ENCODE measurements at places on chromosomes 3 and 15. TPM values are rescaled to one million over a fixed set of nuclear protein-coding genes. Genes with fewer than 3 reads are reported as not detected.

The COPB2 gene
- total RNA-seq = 88.9 TPM

The SAXO2 gene
- 0.73 TPM for total RNA-seq

The CHDH gene
- total RNA-seq = 0.78 TPM

DNA sequence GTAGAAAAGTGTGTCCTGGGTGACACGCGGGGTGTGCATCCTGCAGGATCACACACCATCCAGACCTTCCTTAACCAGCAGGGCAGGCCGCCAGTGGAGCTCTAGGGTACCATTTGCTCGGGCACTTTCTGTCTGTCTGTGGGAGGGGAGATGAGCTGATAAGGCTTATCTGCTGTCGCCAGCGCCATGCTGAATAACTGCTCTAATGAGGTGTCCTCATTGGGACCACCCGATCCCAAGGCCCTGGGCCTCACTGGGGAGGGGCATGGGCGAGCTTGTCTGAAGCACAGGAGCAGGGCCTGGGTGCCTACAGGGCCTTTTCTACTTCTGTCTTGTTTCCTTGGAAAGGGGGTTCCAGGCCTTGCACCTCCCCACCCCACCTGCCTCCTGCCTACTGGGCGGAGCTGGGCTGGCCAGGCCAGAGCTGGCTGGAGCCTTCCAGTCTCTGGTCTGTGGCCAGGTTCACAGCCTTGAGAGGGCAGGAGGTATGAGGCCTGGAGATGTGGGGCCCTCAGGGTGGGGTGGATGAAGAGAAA, 2.5 kb upstream of the GATA2 start:
- ATAC-seq = no peak

DNA sequence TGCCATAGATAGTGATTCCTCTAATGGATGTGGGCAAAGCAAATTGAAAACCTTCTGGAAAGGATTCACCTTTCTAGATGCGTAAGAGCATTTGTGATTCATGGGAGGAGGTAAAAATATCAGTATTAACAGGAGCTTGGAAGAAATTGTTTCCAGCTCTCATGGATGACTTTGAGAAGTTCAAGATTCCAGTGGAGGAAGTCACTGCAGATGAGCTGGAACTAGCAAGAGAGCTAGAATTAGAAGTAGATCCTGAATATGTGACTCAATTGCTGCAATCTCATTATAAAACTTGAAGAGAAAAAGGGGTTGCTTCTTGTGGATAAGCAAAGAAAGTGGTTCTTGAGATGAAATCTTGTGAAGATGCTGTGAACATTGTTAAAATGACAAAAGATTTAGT, 88.0 kb upstream of the ACKR4 start:
- no peak for ATAC-seq

GRCh38 chr15:80070840-80071239, 11.4 kb downstream of the ZFAND6 start:
- no peak for ATAC-seq

- no peak for ATAC-seq
Measured at GRCh38 chr3:9902372-9903237, at the start of gene IL17RE. IL17RE (plus strand) TSS chr3:9902848; CDS start chr3:9902933, 85 bp downstream.

GRCh38 chr3:10419637-10420232, 85.7 kb downstream of the ATP2B2 start:
- no peak for ATAC-seq
